ENCODE measurements at places on chromosomes 13 and 19.

GRCh38 chr13:20461860-20462532 is 63.7 kb downstream of the CRYL1 start:
- DNase-seq = no peak

GRCh38 chr19:45717983-45718650 is 12.6 kb downstream of the FBXO46 start:
- no peak for DNase-seq

DNA sequence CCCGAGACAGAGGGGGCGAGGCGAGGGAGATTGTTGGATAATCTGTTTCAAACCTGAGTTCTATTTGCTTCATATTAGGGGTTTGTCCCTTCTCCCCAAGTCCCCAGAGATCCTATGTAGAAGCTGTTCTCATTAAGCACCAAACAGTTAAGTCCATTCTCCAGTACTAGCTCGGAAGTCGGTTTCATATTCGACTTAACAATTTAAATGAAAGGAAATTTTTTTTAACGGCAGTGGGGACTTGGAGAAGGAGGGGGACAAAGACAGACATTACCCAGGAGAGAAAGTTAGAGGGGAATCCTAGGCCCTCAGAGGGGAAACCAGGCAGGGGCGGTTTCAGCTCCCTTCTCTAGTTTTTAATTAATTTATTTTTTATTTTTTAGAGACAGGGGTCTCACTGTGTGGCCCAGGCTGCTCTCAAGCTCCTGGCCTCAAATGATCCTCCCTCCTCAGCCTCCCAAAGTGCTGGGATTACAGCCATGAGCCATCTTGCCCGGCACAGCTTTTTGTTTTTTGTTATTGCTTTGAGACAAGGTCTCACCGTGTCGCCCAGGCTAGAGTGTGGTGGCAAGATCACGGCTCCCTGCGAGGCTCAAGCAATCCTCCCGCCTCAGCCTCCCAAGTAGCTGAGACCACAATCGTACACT is 13.7 kb upstream of the TLE2 start:
- no peak for DNase-seq

DNA sequence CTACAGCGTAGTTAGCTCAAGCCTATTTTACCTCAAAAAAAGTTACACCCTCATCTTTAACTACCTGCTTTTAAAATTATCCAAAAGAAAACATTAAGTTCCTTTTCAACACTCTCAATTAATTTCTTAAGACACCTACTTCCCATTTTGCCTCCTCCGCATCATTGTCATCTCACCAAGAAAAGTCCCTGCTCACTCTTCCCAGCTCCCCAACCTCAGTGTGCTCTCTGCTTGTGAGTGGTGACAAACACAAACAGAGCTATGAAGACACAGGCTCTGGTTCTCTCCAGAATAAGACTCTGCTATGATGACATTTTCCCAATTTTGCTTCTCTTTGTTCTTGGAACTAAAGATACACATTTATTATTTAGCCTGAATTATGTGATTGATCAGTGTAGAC is 385.1 kb upstream of the HTR2A start:
- no peak for DNase-seq

DNA sequence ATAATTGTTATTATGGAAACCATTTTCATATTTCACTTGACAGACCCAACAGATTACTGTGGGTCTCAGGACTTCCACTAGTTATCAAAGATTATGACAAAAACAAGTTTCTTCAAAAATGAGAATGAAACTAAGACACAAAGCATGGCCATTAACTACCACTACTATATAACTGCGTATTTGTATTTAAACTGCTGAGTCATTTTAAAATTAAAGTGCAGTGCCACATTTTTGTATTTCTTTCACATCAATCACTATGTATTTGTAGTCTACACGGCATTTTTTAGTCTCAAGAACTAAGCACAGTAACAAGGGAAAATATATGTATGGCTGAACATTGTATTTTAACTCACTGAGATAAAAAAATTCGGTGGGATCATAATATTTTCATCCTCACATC is 10.1 kb upstream of the KLF12 start:
- DNase-seq = no peak

DNA sequence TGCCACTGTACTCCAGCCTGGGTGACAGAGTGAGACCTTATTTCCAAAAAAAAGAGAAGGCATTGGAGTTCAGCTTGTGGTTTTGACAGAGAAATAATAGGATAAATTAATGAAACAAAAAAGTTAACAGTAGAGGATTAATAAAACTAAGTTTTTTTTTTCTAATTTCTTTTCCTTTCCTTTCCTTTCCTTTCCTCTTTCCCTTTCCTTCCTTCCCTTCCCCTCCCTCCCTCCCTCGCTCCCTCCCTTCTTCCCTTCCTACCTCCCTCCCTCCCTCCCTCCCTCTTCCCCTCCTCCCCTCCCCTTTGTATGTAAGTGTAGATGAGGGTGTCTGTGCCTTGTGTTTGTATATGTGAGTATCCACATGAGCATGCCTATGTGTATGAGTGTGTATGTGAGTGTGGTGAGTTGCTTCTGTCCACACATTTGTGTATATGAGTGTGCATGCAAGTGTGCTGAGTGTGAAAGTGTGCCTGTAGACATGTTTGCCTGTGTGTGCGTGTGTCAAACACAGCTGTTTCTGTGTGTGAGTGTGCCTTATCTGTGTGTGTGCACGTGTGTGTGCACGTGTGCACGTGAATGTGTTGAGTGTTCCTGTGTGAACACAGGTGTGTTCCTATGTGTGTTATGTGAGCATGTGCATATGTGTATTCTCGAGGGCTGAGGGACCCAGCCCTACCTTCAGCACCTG is 12.5 kb upstream of the MZF1 start:
- no peak for DNase-seq

DNA sequence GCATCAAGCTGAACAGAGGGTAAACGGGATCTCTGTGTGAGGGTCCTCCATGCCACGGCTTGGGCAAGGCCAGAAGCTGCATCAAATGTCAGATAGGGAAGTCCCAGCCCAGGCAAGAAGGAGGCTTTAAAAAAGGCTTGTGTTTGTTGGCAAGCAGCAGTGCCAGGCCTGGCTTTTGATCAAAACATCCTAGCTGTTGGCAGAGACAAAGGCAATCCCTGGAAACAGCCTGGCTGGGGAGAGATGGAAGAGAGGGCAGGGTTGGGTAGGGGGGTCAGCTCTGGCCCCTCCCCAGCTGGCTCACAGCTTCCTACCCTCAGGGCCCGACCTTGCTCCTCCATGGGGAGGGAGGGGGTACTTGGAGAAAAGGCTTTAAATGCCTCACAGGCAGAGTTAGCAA is 61.8 kb upstream of the KCTD15 start:
- DNase-seq = no peak

- DNase-seq = peak; percentile 88
Measured at GRCh38 chr13:25114220-25114619, 18.3 kb downstream of the PABPC3 start.

DNA sequence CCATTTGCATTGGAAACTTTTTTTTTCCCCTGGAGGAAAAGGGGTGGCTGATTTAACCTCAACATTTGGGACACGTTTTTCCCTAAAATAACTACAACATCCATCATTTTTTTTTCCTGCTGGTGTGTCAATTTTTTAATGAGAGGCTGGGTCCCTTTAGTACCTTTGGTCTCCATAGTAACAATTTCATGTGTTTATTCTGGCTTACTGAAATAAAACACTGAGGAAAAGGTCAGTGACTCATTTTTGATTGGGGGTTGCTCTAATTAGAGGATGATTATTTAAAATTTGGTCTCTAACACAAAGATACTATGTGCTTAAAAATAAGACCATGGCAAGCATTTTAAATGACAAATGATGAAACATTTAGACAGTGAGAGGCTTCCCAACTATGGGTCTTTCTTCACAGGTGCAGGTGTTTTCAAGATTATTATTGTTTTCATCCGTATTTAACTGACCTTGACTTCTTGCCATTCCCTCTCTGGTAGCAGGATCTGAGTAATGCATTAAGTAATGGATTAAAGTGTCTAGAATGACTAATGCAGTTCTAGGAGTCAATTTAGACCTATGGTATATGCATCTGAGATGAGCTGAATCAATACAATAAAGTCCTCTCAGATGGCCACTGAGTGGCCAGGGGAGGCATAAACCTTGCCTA is 406.4 kb downstream of the KCNRG start:
- DNase-seq = no peak

GRCh38 chr19:34120846-34121639 is 51.3 kb upstream of the LSM14A start:
- DNase-seq = peak; percentile 16

GRCh38 chr19:5585461-5586299 is 17.9 kb upstream of the TINCR start:
- no peak for DNase-seq

DNA sequence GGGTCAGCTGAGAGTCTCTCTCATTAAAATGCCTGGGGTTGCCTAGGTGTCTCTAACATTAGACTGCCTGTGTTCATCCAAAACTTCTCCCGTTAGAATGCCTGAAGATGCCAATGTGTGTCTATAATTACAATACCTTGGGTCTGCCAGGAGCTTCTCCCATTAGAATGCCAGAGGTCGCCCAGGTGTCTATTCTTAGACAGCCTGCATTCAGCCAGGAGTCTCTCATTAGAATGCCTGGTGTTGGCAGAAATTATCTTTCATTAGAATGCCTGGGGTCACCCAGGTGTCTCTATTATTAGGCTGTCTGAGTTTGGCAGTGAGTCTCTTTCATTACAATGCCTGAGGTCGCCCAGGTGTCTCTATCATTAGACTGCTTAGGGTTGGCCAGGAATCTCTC is 1560.2 kb downstream of the UQCRFS1 start:
- no peak for DNase-seq

GRCh38 chr13:23427881-23428528 is 5.5 kb downstream of the SACS start:
- no peak for DNase-seq

- no peak for DNase-seq
Measured at GRCh38 chr13:98690348-98691022, 62.0 kb downstream of the SLC15A1 start.

DNA sequence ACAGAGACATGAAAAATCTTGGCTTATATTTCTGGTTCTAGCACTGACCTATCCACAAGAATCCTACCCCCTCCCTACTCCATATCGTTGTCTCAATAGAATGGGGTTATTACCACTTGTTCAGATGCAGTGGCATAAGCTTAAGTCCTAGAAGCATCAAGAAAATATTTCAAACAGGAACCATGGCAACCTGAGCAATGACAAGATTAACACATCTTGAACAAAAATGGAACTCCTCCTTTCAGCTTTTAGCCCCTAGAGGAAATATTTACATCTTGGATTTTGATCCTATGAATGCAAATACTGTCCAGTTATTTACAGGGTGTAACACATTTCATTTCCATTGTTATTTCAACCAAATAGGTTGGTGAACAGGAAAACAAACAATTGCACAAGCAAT is 46.1 kb upstream of the TSC22D1 start:
- DNase-seq = no peak

DNA sequence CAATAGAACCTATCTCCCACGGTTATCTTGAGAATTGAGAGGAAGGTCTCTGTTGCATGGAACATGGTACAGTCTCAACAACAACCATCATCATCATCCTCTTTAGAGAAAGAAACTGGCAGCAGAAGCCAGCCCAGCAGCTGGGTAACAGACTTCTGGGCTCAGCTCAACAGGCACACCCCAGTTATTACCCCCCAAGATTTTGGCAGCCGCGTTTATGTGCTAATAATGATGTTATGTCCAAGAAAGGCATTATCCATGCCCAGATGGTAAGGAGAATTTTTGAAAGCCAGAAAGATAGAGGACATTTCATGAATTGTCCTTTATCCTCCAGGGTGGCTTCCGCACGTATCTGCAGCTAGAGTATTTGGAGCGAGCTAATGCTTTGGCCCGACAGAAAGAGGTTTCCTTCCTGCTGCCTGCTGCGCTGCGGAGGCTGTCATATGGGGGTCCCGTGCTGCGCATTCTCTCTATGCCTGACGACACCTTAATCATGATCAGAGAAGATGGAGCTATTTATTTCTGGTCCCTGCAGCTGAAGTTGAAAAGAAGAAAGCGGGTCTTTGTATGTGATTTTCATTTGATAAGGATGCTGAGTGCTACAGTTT is 89.9 kb downstream of the TEX26 start:
- DNase-seq = no peak

- DNase-seq = no peak
Measured at GRCh38 chr13:106098778-106099177, 436.7 kb downstream of the EFNB2 start.

GRCh38 chr19:42378225-42379215 is 11.6 kb downstream of the CNFN start:
- no peak for DNase-seq

- DNase-seq = no peak
Measured at GRCh38 chr13:41561170-41561569, 103.8 kb downstream of the RGCC start.

GRCh38 chr13:44474122-44474910 is 100.7 kb downstream of the SERP2 start:
- DNase-seq = peak; percentile 11

DNA sequence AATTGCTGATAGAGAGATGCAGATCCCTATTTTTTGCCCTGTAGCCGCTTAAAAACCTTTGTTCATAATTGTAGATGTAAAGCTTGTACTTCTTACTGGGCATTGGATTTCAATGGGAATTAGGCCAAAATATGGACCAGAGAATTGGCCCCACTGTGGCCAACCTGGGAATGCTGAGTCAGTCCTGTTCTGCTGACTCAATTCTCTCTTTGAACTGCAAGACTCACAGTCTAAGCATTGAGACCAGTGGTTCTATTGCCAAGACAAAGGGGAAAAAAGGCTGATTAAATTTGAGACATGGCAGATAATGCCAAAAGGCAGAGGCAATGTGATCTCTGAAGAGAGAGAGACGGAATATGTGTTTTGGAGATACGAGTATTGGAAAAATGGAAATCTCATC is 72.5 kb upstream of the UBL3 start:
- DNase-seq = no peak

DNA sequence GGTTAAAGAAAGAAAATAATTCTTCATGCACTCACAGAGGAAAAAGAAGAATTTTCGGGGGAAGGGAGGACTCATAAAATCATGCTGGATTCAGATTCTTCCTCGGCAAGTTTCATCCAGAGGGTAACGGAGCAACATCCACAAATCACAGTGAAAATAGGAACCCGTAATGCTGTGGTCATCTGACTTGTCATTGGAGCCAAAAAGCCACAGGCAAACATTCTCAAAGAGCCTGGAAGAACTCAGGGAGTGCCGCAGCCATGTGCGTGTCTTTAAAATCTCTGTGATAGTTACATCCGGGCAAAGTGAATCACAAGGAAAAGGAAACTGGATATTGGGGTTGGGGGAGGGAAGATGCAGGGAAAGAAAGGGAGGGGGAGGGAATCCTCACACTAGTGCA is 33.0 kb upstream of the VSTM2B start:
- no peak for DNase-seq

DNA sequence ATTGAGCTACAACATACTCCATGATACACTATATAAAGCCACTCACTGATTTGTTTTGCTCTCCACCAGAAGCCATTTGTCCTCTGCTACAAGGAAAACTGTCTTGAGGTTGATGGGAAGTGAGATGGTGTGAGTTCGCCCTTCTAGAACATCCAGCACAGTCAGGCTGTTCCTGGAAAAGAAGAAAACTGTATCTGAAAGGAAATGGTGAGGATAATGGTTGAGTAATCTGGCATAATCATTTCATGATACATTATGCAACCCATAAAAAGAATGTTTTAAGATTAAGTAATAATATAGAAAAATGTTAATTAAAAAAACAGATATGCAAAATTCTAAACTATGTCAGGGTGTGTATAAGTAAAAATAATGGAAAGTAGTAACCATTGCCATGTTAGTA is 233.9 kb downstream of the RGCC start:
- DNase-seq = no peak
